Stimulated activated CD4-positive, alpha-beta T cell treated with anti-CD3 and anti-CD28 coated beads, Interleukin-15, amount 100 ng/mL, for 1 hour (primary cell): ENCODE measurements at places on chromosomes 7 and 10.
A peak's percentile ranks its signal among the peaks of the same experiment; 100 is the strongest.

DNA sequence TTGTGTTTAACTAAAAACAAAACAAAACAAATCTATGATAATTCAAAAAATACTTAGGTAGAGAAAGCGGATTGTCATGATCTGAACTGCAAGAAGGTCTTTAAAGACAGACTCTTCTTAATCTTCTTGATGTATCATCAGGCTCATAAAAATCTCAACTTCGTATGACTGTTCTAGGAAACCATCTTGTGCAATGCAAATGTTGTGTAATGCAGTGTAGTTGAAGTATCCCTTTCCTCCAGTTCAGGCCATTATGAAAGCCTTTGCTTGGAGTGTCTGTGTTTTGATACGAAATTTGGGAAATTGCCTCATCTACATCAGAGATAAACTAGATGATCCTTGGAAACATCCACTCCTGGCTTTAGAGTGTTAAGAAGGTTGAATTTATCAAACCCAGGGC lies 30.9 kb downstream of the CDK1 start:
- no peak for DNase-seq

GRCh38 chr7:140676306-140676705 lies 3.6 kb downstream of the ADCK2 start:
- no peak for DNase-seq

- no peak for DNase-seq
These were observed 23.3 kb downstream of the KMT2E start for GRCh38 chr7:105037319-105037718.

DNA sequence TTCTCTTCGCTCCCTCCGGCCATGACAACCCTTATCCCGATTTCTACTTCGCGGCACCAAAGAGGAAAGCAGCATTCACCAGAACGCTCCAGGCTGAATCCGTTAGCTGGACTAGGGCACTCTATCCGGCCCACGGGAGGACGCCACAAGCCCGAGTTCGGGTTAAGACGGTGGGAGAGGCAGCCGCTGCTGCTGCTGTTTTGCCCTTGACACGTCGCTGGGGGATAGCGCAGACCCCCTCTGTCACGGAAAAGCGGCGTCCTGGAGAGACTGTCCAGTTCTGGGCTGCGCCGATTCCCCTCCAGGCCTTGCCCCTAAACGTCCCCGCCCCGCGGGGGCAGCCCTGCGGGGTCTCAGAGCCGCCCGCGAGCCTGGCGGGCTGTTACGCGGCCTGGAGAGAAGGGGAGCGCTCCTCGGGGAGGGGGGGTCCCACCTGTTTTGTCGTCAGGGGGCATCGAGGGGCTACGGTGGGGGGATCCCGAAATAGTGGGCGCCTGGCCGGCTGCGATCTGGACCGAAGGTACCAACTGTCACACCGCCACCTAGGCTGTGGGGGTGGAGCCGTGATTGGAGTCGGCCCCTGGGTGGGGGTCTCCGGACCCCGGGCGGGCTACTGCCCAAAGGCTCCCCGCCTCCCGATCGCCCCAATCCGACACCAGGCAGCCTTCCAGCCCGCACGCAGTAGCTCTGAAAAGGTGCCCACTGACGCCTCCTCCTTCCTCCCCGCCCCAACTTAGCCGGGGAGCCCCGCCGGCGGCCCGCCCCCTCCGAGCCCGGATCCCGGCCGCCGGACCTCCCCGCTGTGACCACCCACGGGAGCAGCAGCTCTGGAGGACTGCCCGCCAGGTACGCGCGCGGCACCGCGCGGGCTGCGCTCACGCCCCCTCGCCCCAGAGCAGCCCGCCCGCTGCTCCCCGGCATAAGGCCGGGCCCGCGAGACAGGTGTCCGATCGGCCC lies 772 bp downstream of the SGMS1 start:
- DNase-seq: peak; percentile 26

DNA sequence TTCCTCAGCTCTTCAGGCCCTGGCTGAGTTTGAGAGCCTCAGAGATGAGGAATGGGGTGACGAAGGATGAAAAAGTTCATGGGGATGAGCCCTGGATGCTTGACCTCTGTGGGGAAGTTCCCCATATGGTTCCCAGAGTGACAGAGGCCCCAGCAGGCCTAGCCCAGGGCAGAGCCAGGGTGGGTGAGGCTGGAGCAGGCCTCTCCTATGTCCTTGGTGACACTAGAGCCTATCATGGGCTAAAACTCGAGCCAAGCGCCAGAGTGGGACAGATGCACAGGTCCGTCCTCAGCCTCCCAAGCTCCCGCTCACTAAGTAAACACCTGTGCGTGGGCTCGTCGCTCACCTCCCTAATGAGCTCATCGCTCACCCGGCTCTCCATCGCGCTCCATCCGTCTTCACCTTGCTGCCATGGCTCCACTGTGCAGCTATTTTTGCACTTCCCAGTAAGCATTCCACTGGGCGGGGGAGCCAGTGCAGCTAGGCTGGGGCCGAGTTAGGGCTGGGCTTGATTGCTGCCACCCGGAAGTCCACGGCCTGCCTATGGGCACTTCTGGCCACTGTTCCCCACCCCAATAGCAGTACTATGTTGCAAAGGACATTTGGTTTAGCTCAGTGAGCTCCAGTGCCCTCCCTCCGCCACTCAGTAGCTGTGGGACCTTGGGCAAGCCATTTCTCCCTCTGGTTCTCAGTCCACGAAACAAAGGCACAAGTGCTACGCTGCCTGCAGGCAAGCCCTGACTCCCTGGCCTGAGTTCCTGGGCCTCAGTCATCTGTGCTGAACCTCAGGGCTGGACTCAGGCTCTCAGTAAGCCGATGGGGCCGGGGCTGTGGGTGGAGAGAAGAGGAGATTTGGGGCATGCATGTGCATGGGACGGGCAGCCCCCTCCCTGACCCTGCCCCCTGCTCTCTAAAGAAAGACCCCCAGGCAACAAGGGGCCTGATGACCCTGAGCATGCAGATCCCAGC lies 117.3 kb upstream of the PCBD1 start:
- DNase-seq: no peak

DNA sequence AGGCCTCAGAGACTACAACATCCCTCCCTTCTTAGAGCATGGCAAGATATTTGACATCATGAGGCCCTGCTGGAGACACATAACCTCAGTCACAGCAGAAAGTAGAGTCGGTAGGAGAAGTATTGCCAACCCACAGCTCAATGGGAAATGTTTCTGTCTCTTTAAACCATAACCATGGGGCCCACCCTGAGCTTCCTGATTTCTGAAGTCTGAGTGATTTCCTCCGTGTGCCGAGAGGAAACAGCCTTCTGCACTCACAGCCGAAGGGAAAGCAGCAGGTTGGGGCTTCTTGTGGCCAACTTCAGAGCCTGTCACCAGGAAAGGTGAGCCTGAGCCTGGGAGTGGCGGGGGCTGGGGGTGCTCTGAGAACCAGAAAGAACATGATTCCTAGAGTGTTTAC lies at the start of gene GIMAP1:
Gene GIMAP1, plus strand, starts transcription at position 246 of the 400 bp plus-strand sequence. CDS start 2,435 bp downstream, outside the sequence.
- peak; percentile 43 for DNase-seq

- DNase-seq: no peak
These were observed 137.4 kb downstream of the TNS3 start for GRCh38 chr7:47444376-47445098.

GRCh38 chr10:59864141-59864962 lies 42.0 kb downstream of the CCDC6 start:
- DNase-seq: no peak

GRCh38 chr7:146542101-146542500 lies 425.5 kb downstream of the CNTNAP2 start:
- DNase-seq: no peak

DNA sequence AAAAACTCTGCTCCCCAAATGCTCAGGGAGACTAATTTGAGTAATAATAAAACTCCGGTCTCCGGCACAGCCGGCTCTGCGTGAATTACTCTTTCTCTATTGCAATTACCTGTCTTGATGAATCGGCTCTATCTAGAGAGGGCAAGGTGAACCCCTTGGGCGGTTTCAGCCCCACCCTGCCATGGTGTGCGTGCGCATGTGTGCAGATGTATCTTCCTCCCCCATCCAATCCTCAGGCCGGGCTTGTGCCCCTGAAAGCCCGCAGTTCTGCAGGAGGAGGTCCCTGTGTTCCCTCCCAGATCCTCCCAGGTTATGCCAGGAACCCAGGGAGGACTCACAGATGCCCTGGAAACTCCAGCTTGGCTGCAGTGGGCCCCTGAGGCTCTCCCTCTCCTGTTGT lies 48.3 kb upstream of the MYL10 start:
- DNase-seq: no peak

- DNase-seq: no peak
These were observed 325.6 kb downstream of the THSD7A start for GRCh38 chr7:11506417-11506816.
